ENCODE measurements at places on chromosomes 2 and 18.

GRCh38 chr2:17413036-17413435 is 105.2 kb downstream of the RAD51AP2 start:
- DNase-seq: no peak

DNA sequence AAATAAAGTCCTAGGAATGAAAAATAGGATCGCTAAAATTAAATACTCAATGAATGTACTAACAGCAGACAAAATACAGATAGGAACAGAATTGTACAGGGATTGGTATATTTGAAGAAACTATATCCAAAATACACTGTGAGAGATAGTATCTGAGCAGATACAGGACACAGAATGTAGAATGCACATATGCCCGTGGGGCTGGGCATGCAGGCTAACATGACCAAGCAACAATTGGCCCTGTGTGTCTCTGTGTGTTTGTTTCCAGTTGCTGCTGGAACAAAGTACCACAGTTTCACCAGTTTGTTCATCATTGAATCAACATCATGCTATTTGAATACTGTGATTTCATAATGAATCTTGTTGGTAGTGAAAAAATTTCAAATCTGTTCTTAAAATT is 127.6 kb downstream of the PMAIP1 start:
- no peak for DNase-seq

- DNase-seq: no peak
Measured at GRCh38 chr2:18750672-18751554, 161.5 kb upstream of the NT5C1B start.

GRCh38 chr2:57890464-57890863 is 156.1 kb upstream of the VRK2 start:
- DNase-seq: no peak

GRCh38 chr2:42249887-42250286 is 80.7 kb downstream of the EML4 start:
- DNase-seq: no peak

DNA sequence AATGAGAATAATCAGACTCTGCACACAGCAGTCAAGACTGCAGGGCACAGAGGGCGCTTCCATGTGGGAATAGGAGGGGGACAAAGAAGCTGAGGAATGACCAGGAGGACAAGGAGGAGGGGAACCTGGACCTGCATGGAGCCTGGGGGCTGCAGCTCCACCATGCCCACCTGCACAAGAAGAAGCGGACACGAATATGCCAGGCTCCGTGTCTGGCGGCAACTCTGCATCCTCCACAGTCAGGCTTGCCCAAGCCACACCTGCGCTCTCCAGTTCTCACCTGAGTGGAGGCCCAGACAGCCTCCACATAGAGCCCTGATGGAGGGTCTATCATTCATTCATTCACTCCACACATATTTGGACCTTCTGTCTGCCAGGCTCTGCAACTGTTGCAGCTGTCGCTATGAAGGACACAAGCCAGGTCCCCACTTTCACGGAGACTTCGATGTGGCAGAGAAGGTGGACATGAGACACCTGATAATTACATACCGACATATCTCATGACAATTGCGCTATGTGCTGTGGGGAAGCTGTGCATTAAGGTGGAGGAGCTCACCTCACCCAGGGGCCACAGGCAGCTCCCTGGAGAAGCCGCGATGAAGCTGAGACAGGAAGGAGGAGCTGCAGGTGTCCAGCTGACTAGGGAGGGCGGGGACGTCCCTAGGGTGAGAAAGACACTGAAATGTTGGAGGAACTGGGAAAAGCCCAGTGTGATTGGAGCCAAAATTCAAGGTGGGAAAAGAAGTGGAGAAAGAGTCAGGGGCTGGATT is 159.2 kb downstream of the INHBB start:
- no peak for DNase-seq

DNA sequence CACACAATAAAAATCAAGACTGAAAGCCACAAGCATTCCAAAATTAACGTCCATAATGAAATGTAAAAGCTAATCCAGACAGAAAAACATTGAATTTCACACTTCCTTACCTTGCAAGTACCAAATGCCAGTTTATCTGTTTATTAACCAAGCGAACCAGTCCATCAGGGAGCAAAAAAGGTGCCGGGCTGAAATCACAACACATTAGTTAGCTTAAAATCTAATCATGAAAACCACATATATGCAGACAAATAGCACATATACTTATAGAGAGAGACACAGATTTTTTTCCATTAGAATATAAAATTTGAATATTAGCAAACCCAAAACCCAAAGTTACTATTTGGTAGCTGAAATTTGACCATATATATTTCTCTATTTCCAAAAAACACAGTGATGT is 7.2 kb downstream of the NBAS start:
- no peak for DNase-seq

GRCh38 chr2:197296835-197297234 is 13.7 kb downstream of the ANKRD44 start:
- no peak for DNase-seq
